ENCODE measurements at places on chromosomes 6 and 20.

GRCh38 chr6:66127061-66127460 is 420.0 kb upstream of the EYS start:
- no peak for DNase-seq

GRCh38 chr6:53483423-53484353 is 61.2 kb downstream of the GCLC start:
- no peak for DNase-seq

DNA sequence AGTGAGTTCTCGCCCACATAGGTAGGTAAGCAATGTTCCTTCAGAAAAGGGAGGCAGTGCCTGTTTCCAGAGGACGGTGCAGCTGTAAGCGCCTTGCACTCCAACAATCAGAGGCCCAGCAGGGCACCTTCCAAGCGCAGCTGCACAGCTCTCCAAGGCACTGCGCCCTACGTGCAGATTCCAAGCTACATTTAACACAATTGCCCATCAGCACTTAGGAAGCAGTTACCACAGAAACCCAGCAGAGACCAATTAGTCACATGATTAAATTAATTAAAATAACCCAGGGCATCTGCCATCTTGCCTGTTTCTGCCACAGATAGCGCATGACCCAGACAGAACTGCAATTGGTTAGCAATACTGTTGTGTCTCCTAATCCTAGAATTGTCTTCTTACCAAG is 65.5 kb downstream of the SOBP start:
- DNase-seq = no peak

DNA sequence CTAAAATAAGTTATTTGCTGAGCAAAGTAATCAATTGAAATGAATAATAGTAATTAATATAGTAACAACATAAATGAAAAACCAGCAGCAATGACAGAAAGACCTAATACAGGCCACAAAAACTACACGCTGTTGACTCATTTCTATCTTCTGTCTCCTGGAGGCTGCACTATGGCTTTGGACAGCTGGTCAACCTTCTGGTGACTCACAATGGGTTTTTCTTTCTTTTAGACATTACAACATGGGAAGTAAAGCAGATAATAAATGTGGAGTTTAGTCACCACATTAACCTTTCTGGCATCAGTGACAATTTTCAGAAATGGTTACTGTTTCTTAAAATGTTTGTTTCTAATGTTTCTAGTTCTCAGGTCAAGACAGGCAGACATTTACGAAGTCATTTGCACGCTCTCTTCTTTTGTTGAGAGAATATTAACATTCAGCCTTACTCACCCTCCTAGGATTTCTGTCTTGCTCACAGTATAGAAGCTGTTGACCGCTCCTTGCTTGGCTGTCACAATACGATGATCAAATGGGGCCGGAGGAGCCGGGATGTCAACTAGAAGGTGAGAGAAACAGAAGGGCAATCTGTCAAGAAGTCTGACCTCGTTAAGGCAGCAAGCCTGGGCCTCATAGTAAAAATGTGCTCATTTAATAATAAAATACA is 62.2 kb downstream of the MYLK4 start:
- DNase-seq = peak; percentile 40

- DNase-seq = peak; percentile 65
These were observed 7.2 kb downstream of the HLA-DMB start for GRCh38 chr6:32933661-32934085.

DNA sequence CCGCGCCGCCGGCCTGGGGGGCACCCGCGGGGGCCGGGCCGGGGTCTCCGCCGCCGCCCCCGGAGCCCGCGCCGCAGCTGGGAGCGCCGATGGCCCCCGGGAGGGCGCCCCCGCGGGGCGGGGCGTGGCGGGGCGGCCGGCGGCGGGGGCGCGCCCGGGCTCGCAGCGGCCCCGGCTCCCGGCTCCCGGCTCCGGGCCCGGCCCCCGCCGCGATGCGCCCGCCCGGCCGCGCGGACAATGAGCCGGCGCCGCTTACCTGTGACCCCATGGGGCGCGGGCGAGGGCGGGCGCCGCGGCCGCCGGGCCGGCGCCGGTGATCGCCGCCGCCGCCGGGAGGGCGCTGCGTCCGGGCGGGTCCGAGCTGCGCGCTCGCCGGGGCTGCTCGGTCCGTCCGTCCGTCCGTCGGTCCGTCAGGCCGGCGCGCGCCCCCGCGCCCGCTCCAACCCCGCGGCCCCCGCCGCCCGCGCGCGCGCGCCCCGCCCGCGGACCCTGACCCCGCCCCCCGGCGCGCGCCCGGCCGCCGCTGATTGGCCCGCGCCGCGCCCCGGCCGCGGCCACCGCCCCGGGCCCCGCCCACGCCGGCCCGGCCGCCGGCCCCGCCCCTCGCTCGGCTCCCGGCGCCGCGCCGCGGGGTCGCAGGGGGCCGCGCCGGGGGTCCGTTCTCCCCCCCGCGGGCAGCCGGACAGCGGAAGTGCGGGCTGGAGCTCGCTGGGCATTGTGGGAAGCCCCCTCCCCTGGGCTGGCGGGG is at the start of gene ZBTB46:
Gene ZBTB46, minus strand, starts transcription at position 424 of the 748 bp plus-strand sequence. CDS start 40,507 bp downstream, outside the sequence.
- no peak for DNase-seq

- DNase-seq = no peak
These were observed 23.5 kb upstream of the MAP3K7 start for GRCh38 chr6:90610301-90610750.

DNA sequence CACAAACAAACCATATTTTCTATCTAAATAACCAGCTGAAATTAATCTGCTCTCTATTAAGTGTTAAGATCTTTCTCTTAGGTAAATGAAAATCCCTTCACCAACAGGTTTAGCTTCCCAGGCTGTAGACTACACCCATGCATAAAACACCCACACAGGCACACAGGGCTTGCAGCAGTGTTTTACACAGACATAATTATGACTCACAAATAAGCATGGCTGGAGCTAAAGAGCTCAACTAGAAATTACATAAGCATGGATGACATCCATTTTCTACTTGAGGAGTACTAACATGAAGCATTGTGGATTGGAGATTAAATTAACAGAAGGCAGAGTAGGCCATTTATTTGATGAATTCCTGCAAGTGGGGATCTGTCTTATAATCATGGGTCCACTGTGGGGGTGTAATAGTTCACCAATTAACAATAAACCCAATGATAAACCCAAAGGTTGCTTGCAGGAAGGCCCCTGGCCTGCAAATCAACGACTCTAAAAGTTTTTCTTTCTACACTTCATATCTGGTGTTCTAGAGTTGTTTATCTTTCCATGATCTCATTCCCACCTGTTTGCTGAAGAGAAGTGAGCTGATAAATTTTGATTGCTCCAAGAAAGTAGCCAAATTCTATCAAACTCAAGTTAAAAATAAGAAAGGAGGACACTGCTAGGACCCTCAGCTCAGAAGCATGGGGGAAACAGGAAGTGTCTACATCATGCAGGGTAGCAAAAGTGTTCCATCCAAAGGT is 33.8 kb upstream of the E2F3 start:
- DNase-seq = no peak

Measured in foreskin melanocyte (primary cell).